H54 (cell line): ENCODE measurements at places on chromosomes 16 and 17.
A peak's percentile ranks its signal among the peaks of the same experiment; 100 is the strongest.

DNA sequence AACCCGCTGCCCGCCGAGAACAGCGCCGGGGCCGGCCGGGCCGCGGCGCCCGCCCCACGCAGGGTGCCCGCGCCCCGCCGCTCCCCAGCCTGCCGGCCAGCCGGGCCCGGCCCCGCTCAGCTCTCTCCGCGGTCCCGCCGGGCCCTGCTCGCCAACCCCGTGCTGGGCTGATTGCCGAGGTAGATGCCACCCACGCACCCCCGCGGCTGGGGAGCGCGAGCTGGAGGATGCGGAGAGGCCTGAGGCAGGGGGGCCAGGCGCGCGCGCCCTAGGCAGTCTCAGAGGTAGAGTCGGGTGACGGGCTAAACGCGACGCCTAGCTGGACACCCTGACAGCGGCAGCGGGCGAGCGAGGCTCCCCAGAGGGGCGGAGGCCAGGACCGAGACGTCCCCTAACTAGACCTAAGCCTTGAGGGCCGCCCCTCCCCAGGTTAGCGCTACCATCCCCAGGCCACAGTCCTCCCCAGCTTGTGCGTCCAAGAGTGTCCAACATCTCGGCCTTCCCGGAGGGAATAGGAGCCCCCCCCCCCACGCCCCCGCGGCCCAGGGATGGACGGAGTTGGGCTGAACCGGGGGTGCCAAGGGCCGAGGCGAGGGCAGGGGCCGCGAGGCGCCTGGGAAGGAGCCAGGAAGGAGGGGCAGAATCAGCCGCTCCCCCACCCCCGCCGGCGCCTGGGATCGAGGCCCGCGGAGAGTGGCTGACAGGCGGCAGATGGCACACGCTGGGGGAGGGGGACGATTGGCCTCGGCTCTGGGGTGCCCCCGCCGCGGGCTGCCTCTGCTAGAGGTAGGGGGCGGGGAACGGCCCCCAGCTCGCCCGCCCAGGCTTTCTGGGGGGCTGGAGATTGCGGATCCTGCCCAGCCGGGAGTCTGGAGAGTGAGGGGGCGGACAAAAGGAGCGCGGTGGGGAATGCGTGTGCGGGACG lies 2.5 kb upstream of the ZNF423 start:
- no peak for DNase-seq

DNA sequence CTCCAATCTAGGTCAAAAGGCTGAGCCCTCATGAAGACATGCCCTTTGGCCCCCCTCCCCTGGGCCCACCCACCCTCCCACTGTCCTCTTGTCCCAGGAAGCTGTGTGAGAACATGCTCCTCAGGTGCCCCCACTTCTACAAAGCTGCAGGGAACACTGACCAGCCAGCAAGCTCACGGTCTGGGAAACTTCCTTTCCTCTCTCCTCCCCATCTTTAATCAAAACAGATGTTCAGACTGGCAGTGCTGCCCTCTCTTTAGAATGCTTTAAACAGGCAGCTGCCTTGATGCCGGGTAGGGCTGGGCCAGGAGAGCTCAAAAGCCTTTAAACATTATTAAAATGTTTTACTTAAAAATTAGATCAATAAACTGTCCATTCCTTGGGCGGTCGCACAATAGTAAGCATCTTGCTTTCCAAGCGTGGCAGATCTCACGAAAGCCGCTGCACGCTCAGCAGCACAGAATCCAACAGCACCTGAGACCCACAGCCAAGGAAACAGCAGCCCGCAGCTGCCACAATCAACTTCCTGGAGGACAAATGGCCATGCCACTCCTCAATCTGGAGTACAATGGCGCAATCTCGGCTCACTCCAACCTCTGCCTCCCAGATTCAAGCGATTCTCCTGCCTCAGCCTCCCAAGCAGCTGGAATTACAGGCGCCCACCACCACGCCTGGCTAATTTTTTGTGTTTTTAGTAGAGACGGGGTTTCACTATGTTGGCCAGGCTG lies 399.2 kb downstream of the SLC39A11 start:
- no peak for DNase-seq

DNA sequence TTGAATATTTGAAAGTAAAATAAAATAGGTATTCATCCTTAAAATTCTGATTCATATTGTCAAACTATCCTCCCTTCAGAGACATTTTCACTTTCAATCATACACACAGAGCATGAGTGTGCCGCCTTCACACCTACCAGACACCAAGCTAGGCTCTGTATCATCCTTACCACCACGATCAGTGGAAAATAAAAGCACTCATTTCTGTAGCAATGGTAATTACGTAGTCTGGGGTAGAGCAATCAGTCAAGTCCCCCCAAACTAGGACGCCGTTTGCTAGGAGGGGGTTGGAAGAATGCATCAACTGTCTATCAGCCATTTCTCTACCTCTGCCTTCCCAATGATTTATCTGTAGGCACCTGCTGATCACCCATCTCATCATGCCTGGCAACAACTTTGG lies 84.6 kb upstream of the GRIN2A start:
- no peak for DNase-seq

DNA sequence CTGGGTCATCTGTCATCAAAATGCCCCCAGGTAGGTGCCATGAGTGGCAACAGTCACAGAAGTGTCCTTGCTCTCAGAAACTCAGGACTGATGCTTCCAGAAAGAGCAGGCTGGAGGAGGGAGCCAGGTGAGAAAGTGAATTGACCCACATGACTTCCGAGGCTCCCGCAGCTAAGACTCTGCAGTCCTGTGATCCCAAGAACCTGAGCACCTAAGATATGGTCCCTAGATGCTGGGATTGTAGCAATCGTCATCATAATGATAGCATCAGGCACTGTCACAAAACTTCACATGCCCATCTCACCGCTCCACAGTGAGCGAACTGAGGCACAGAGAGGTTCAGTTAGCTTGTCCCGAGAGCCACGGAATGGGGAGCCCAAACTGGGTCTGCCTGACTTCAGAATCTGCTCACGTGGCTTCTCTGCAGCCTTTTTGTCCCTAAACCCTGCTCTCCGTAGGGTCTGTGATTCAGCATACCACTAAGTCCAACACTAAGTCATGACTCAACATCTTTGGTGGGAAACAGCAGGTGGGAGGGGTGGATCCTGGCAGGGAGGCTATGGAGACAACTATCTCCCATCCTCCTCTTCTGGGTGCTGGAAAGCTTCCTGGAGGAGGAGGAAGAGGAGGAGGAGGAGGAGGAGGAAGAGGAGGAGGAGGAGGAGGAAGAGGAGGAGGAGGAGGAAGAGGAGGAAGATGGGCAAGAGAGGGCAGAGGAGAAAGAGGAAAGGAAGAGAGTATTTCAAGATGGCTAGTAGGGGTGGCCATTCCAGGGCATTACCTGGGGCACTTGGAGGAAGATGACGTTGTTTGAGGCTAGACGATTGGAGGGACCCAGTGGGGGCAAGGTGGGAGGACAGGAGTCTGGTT lies 55.5 kb upstream of the DLX4 start:
- peak; percentile 98 for DNase-seq

DNA sequence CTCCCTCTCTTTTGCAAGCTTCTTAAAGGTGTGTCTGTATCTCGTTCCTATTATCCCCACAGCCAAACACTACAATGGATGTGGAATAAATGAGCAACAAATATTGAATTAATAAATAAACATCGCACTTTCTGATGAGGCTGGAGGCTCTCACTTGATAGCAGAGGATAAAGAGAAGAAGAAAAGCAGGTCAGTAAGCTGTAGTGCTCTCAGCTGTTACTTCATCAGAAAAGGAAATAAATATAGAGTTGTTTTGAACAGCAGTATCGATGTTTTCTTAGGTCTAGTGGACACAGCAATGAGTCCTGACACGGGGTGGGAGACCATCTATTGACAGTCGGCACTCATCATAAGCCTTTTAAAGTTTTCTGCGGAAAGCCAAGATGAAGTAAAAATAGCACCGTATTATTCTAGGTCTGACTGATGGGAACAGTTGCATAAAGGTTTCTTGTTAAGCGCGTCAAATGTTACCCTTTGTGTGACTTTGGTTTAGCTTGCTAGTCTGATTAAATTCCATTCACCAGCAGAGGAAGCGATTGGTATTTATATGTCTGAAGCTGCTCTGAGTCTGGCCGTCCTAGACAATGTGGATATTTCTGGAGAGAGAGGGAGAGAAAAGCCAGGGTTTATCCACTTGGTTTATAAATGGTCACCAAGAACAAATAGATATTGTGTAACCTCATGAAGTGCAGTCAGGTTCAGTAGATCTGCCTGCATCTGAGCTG lies 646.1 kb downstream of the CDH11 start:
- DNase-seq = no peak

GRCh38 chr17:7321466-7321865 lies 6.3 kb upstream of the GPS2 start:
- DNase-seq = no peak

DNA sequence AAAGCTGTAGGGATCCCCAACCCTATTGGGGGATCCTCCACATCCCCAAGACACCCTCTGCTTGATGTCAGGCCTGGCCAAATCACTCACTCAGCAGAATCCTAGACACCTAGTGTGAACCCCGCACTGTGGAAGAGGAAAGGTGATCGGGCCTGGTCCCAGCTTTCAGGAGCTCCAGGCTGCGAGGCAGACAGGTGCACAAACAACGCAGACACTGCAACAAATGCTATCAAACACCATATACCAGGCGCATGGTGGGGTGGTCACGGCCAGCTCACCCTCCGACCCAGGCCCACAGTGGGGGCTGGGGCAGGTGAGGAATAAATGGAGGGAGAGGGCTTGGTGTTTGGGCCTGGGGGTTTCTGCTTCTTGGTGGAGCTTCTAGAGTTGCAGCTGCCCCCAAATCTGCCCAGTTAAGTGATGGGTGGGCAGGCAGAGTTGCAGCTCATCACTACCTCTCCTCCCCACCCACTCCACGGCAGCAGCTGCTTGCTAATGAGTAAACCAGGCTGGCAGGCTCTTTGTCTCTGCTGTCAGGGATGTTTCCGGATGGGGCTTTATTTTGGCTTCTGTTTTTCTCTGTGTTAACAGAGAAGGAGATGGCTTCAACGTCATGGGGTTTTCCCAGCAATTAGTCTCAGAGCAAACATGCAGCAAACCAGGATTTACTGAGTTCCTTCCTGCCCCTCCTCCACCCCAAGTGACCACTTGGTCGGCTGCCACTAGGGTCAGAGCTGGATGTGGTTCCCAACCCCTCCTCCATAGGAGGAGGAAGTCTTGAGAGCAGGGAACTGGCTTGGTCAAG lies 46.6 kb downstream of the PECAM1 start:
- DNase-seq = peak; percentile 44

- no peak for DNase-seq
Measured at GRCh38 chr17:49447628-49448302, 33.1 kb upstream of the PHB1 start.

- DNase-seq = peak; percentile 20
Measured at GRCh38 chr17:55348749-55349354, 72.8 kb downstream of the MMD start.

GRCh38 chr16:2243031-2243528 lies 6.8 kb downstream of the DNASE1L2 start:
- no peak for DNase-seq

GRCh38 chr17:75067856-75068255 lies 19.9 kb upstream of the SLC16A5 start:
- DNase-seq = peak; percentile 84
